ENCODE measurements at places on chromosomes 5 and 9. TPM values are rescaled to one million over a fixed set of nuclear protein-coding genes. Genes with fewer than 3 reads are reported as not detected.

Gene HTR4
- total RNA-seq, result not detected

Gene LTC4S
- total RNA-seq, result 7.0 TPM

Gene SFXN1
- total RNA-seq, result 68.3 TPM

Gene CATSPER3
- total RNA-seq, result not detected

Gene DEPDC1B
- 10.0 TPM for total RNA-seq

Gene KCNIP1
- not detected for total RNA-seq

Gene PCA3
- not detected for total RNA-seq

Gene SOX30
- total RNA-seq, result not detected

Gene IL5
- total RNA-seq, result not detected

Gene FAM221B
- not detected for total RNA-seq

Gene ATP10B
- total RNA-seq, result not detected

Gene FBP2
- total RNA-seq, result not detected

Gene SNCAIP
- 2.6 TPM for total RNA-seq

Gene EQTN
- total RNA-seq, result not detected

Gene CLIC3
- total RNA-seq, result 3.1 TPM
